Renal cortex interstitium (tissue), 15 donors: ENCODE measurements at places on chromosomes 13 and 19.

- DNase-seq: no peak
Measured at GRCh38 chr19:756236-756635, 5.3 kb downstream of the MISP start.

- DNase-seq: no peak
Measured at GRCh38 chr13:24385902-24386301, 76.5 kb downstream of the C1QTNF9 start.

GRCh38 chr13:37339386-37339735 is 233.9 kb upstream of the CSNK1A1L start:
- no peak for DNase-seq

GRCh38 chr13:23160638-23161480 is 19.9 kb upstream of the SGCG start:
- DNase-seq: no peak

DNA sequence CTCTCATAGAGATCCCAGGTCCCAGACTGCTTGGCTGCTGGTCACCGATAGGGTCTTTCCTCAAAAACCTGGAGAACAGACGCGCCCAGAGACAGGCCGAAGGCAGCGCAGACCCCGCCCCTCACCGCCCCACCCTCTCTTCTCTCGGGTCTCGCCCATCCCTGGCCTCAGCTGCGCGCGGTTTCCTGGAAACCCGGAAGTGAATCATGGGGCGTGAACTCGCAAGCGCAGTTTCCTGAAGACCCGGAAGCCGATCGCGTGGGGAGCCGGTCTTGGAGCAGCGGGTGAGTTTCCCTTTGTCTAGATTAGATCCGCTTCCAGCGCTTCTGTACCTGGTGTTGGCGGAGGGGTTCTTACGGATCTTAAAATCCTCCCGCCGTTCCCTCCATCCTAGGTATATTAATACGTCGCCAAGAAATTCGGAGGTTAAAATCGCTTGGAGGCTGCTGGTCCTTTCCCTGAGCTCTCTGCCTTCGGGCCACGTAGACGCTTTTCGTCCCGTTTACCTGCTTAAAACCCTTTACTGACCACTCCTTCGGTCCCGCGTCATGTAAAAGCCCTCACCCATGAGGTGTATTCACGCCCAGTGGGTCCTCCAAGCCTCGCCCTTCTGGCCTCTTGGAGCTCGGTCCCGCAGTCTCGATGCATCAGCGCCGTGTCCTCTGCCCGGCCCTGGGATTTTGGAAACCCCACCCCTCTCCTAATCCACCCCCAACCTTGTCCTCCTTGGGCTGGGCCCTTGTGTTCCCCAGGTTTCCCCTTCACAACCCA is at the start of gene ZNF578:
TSS of gene ZNF578 (plus strand) at position 230 of the 771 bp plus-strand sequence. CDS start 48,293 bp downstream, outside the sequence.
- peak; percentile 73 for DNase-seq

GRCh38 chr19:10871711-10872545 is 575 bp downstream of the CARM1 start:
- DNase-seq: no peak

DNA sequence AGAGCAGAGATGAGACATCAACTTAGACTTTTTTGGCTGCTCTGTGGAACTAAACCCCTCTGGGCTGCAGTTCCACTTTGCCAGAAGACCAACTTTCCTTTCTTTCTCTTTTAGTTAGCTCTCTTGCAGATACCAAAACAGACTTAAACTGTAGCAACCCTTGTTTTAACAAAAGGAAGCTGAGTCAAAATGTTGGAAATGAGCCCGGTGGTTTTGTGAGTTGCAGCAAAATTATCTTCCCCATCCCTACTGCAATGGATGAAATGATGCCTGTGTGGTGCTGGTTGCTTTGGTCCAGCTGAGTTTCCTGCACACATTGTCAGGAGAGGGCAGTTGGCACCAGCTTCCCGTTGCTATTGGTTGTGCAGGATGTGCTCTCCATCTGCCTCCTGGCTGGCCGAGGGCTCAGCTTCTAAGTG is 115.3 kb downstream of the LRCH1 start:
- DNase-seq: no peak

DNA sequence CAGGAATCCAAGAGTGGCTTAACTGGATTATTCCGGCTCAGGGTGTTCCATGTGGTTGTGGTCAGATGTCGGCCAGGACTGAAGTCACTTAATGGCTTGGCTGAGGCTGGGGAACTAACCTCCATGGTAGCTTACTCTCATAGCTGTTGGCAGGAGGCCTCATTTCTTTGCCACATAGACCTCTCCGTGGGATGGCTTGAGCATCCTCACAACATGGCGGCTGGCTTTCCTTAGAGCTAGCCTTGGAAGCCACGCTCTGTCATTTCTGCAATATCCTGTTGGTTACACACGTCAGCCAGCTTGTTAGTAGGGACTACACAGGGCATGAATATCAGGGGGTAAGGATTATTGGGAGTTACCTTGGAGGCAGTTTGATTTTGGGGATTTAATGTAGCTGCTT is 5.1 kb downstream of the CRX start:
- DNase-seq: no peak

DNA sequence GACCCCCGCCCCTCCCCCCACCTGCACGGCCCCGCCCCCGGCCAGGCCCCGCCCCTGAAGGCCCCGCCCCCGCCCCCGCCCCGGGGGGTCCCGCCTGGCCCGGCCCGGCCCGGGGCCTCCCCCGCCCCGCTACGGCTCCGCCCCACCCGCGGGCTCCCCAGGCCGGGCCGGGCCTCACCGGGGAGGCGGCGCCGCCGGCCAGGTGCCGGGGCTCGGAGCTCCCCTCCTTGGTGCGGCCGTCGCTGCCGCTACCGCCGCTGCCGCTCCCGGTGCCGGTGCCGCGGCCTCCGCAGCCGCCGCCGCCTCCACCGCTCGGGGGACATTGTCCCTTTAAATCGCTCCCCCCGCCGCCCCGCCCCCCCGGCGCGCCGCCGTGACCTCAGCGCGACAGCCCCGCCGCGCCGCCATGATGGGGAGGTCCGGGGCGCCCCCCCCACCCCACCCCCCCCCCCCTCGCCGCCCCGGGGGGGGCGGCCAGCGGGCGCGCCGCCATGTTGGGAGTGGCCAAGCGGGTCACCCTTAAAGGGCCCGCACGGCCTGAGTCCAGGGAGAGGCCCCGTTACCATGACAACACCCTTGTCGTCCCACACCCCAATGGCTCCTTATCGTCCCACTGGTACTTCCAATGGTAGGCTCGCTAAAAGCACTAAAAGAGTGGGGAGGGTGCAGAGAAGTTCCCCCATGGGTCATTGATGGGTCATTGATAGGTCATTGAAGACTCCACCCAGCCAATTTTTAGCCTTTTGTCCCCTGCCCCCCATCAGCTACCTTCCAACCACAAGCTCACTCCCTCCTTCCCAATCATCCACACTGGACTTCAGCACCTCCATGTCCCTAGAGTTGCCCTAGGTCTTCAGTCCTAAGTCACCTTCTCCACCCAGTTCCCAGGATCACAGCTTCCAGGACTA is at the start of gene WIZ:
TSS of gene WIZ (minus strand) at position 337 of the 908 bp plus-strand sequence. CDS start 1,649 bp downstream, outside the sequence.
- peak; percentile 75 for DNase-seq

- DNase-seq: no peak
Measured at GRCh38 chr13:100542826-100543156, 45.8 kb downstream of the GGACT start.

DNA sequence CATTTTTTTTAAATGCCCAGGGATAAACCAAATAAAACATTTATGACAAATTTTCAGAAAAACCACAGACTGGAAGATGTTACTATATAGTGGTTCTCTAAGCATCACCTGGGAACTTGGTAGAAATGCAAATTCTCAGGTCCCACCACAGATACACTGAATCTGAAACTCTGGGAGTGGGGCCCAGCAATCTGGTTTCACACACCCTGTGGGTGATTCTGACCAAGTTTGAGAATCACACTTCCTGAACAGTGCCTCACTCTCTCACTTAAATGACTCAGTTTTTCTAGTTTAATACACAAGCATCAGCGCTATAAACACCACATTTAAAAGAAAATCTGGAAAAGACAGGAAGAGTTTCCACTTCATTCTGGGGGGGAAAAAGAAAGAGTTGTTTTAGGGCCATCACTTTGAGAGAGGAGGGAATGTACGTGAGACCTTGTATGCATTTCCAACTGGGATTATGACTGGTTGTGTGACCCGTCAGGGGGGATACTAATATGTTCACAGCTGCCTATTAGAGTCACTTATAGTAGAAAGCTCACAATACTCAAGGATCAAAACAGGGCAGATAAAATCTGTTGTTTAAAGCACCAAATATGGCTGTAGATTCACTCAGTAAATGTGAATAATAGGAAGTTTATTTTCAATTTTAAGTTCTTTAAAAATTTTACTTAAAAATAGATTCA is 567.7 kb downstream of the GPC6 start:
- no peak for DNase-seq

DNA sequence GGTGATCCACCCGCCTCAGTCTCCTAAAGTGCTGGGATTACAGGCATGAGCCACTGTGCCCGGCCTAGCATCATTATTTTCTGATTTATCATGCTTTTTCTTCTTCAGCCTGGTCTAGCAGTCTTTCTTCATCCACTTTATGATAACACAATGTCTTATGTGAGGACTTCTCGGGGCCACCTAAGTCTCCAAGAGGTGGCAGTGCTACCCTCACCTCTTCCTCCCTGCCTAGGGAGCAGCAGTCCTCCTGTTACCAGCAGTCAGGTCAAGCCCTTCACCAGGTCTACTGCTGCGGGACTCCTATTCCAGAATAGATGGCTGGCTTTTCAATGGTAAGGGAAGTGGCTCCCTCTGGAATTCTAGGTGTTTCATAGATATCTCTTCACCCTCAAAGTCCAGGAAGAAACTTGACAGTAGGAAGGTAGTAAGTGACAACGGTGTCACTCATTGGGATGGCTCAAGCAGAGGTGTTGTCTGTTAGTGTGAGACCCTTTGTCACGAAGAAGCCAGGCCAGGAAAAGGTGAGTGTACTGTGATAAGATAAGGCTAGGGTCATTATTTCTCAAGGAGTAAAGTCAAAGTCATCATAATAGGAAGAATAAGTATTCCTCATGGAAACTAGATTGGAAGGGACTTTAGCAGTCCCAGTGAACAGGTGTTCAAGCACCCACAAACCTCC is 164.0 kb downstream of the KLF5 start:
- no peak for DNase-seq

DNA sequence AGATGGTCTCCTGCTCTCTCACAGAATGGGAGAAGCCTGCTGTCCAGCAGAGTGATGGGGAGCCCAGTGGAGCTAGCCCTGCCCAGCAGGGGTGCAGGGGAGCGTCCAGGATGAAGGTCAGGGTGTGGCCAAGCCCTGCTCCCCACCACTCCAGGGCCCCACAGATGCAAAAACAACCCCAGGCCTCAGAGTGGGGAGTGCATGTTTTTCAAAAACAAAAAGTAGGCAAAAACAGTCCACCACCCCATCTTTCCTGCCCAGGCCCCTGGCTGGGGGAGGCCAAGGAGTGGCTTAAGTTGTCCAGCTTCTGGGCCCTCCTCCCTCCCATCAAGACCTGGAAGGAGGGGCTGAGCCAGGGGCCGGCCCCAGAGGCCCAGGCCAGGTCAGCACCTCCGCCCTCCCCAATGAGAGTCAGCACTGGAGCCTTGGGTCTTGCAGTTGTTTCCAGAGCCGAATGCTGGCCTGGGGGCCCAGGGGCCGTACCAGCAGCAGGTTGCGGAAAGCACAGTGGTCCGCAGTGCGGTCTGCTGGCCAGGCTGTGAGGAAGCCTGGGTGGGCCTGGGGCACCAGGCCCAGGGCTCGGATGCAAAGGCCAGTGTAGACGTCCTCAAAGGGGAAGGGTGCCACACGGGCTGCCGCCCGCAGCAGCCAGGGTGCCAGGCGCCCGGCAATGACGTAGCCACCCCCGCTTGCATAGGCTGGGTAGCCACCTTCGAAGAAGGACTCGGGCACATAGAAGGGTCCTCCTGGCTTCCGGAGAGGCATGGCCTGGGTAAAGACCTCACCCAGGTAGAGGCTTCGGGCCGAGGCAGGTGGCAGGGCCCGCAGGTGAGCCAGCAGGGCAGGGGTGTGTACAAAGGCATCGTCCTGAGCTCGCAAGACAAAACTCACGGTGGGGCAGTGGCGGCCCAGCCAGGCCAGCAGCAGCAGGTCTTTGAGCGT is 1.7 kb downstream of the B3GNT8 start:
- DNase-seq: no peak

DNA sequence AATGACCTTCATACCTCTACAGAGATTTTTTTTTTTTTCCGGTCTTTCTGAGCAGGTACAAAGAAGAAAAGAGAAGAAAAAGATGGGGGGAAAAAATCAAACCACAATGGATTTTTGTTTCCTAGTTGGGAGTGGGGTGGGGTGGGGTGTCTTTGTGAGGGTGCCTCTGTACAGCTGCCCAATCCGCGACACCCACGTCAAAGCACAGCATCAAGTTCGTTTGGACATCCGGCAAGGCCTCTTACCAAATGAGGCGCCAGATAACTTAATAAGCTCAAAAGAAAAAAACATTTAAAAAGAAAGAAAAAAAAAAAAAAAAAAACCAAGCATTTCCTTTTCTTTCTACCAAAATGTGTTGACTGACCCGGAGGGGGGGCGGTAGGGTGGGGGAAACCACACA is 70.3 kb upstream of the NFIC start:
- no peak for DNase-seq

GRCh38 chr19:1362387-1363257 is 21.1 kb upstream of the NDUFS7 start:
- no peak for DNase-seq

GRCh38 chr13:75785130-75785529 is 149.0 kb downstream of the LMO7 start:
- no peak for DNase-seq

DNA sequence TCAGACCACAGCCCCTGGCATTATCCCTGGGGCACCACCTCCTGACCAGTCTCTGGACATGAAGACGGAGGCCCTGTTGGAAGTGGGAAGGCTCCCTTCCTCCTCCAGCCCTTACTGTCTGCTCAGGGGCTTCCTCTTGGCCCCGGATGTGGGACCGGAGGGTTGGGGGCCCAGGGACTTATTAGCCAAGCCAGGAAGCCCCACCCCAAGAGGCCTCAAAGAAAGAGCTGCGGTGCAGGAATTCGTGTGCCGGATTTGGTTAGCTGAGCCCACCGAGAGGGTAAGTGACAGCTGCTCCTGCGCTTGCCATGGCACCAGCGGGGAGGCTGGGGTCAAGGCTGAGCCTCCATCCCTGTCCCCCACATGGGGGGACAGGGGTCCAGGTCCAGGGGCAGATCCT is at the start of gene RETN:
TSS of gene RETN (plus strand) at position 208 of the 400 bp plus-strand sequence. CDS start 278 bp downstream, outside the sequence.
- DNase-seq: no peak

GRCh38 chr19:35655600-35655999 is 7.5 kb downstream of the COX6B1 start:
- no peak for DNase-seq

DNA sequence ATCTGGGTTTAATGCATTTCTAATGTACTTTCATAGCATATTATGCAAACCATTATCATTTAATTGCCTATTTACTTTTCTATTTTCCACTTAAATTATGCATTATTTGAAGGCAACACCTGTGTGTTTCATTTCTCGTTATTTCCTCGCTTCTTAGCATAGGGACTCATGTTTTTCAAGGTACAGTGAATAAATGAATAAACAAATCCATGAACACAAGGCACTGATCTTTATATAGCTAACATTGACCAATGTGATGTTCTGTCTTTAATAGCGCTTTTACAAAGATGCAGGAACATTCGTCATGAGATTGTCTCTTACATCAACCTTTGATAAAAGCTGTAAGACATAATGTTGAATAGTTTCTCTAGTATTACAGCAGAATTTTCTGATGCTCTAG is 121.2 kb downstream of the B3GLCT start:
- DNase-seq: no peak

GRCh38 chr19:32407004-32407992 is 1.7 kb downstream of the DPY19L3 start:
- peak; percentile 59 for DNase-seq

- no peak for DNase-seq
Measured at GRCh38 chr19:2636897-2637683, 65.4 kb downstream of the GNG7 start.
